Astrocyte of the hippocampus (primary cell): ENCODE measurements at places on chromosomes 3 and 15.

GRCh38 chr15:31758126-31758525 lies 272.2 kb upstream of the CHRNA7 start:
- DNase-seq = peak; percentile 56

DNA sequence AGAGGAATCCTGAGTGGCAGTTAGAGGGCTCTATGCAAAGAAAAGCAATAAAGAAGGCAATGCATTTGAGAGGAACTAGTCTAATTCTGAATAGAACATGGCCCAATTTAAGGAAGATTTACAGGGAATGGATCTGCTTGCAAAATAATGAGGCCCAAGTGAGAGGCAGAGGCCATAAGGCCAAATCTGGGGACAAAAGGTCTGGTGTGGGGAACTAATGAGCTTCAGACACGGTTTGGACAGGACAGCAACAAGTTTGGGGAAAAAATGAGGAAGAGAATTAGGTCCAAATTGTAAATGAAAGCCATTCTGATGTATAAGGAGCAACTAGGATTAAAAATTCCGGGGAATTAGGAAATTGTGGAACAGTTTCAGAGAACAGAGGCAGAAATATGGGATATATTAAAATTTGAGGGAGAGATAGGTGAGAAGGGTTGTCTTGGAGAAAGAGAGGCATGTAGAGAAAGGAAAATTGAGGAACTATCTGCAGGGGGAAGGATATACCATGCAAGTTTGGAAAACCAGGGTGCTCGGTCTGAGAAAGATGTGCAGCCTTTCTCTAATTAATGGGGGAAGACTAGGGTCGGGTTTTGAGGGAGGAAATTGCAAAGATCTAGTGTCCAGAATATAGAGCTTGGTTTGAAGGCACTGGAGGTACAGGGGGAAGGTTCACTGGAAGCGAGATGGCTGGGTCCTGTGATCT lies 73.8 kb downstream of the RBPMS2 start:
- no peak for DNase-seq

GRCh38 chr3:19029837-19030521 lies 118.3 kb upstream of the KCNH8 start:
- no peak for DNase-seq

DNA sequence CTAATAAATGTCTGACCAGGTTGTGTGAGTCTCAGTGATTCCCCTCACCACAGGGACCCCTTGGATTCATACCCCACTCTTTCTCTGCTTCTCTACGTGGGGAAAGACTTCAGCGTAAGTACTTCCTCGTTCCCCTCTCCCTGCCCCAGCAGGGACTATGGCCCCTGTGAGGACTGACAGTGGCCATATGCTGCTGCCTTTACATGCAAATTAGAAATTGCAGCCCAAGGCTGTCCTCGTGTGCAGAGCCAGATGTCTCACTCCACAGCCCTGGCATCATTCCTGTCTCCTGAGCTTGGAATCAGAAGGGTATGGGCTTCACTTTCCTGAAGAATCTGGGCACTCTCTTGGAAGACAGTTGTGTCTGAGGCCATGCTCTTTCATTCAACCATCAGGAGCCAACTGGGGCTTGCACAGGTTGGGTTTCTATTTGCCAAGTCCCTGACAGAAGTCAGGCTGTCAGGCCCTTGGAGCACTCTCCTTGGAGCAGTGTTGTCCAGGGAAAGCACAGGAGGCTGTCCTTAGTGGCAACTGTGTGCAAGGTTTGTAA lies 30.5 kb upstream of the IQCF2 start:
- DNase-seq = no peak

DNA sequence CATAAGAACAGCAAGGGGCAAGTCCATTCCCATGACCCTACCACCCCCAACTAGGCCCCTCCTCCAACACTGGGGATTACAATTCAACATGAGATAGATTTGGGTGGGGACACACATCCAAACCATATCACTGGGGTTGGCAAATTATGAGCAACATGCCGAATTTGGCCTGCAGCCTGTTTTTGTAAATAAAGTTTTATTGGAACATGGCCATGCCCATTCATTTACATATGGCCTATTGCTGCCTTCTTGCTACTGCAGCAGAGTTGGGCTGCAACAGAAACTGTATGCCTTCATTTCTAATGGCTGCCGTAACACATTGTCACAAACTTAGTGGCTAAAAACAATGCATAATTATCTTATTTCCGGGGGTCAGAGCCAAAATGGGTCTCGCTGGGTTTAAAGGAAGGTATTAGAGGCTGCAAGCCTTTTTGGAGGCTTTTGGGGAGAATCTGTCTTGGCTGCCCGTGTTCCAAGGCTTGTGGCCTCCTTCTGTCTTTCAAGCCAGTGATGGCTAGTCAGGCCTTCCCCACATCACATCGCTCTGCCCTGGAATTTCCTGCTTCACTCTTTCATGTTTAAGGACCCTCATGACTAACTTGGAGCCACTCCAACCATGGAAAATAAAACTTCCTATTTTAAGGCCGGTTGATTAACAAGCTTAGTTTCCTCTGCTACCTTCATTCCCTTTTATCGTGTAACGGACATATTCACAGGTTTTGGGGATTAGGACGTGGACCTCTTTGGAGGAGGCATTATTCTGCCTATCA lies 428.5 kb upstream of the PROK2 start:
- DNase-seq = peak; percentile 50

DNA sequence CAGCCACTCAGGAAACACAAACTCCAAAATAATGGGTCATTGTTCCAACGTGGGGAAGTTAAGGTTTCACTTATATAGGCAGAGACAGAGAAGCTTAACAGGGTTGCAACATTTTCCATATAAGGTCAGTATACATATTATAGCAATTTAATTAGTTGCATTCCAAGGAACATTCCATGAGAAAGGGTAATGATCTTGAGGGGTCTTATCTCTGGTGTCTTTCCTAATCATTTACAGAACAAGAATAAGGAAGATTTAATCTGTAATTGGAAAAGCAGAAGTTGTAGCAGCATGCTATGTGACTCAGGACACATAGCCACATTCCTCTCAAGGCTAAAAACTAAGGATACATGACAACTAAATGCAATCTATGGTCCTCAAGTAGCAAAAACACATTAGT lies 4.9 kb downstream of the MNS1 start:
- DNase-seq = no peak

GRCh38 chr3:18634461-18634860 lies 209.3 kb upstream of the SATB1 start:
- DNase-seq = no peak
